ENCODE measurements at places on chromosomes 1 and 21. TPM values are rescaled to one million over a fixed set of nuclear protein-coding genes. Genes with fewer than 3 reads are reported as not detected.

- no peaks in the 10 kb centered on the region for H3K36me3 ChIP-seq
- H3K27ac ChIP-seq, result no peak overlapping the region
- no peak overlapping the region for H3K4me3 ChIP-seq
- no peaks in the 10 kb centered on the region for H3K27me3 ChIP-seq
- DNase-seq, result no peak
Measured at GRCh38 chr21:26142363-26142762, 28.2 kb downstream of the APP start.

- no peak overlapping the region for H3K27ac ChIP-seq
- no peaks in the 10 kb centered on the region for H3K27me3 ChIP-seq
- H3K4me1 ChIP-seq, result no peaks in the 10 kb centered on the region
- H3K4me3 ChIP-seq, result no peak overlapping the region
- DNase-seq, result no peak
- no peaks in the 10 kb centered on the region for H3K36me3 ChIP-seq
Measured at GRCh38 chr1:101158424-101158823, 78.4 kb upstream of the S1PR1 start.

GRCh38 chr1:155205969-155206593 lies 1.6 kb downstream of the THBS3 start:
- H3K4me1 ChIP-seq, result peaks cover 44% of the 10 kb centered on the region
- no peaks in the 10 kb centered on the region for H3K36me3 ChIP-seq
- no peak overlapping the region for H3K4me3 ChIP-seq
- no peak overlapping the region for H3K27ac ChIP-seq

DNA sequence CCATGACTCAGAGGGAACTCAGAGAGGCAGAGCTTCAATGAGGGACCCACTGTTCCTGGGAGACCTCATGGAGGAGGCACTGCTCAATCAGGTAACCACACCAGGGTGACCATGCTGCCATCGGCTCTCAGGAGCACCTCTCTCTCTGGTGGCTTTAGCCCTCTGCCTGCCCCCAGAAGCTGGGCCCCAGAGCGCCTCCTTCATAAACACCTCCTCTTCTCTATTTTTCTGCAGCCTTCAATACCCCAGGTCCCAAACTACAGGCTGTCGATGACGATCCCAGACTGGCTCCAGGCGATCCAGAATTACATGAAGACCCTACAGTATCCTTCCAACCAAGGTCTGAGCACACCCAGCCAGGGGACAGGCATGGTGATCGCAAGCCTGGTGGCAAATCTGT lies 10.6 kb downstream of the VASH2 start:
- DNase-seq, result no peak
- H3K4me3 ChIP-seq, result no peak overlapping the region
- no peaks in the 10 kb centered on the region for H3K27me3 ChIP-seq
- H3K27ac ChIP-seq, result no peak overlapping the region
- H3K4me1 ChIP-seq, result peaks cover 4% of the 10 kb centered on the region
- no peaks in the 10 kb centered on the region for H3K36me3 ChIP-seq

LEMD1 gene
- not detected for polyA plus RNA-seq

DNA sequence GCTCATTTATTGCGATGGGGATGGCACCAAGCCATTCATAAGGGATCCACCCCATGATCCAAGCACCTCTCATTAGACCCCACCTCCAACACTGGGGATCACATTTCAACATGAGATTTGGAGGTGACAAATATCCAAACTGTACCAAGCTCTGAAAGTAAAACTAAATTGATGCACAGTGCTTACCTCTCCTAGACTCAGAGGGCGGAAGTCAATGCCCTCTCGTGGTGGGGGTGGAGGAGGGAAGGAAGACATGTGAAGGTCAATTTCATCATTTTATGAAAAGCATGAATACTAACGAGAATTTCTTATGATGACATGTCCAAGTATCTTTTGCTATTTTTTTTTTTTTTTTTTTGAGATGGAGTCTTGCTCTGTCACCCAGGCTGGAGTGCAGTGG lies 120.0 kb downstream of the PGBD5 start:
- no peaks in the 10 kb centered on the region for H3K36me3 ChIP-seq
- peaks cover 5% of the 10 kb centered on the region for H3K4me1 ChIP-seq
- DNase-seq, result no peak
- no peak overlapping the region for H3K27ac ChIP-seq
- H3K27me3 ChIP-seq, result no peaks in the 10 kb centered on the region

MXRA8 gene
- not detected for polyA plus RNA-seq
